Stimulated activated CD4-positive, alpha-beta T cell treated with anti-CD3 and anti-CD28 coated beads, Interleukin-12 subunit alpha, Interleukin-12 subunit beta, amount 100 ng/mL, for 24 hours (primary cell): ENCODE measurements at places on chromosomes 3 and 15.

DNA sequence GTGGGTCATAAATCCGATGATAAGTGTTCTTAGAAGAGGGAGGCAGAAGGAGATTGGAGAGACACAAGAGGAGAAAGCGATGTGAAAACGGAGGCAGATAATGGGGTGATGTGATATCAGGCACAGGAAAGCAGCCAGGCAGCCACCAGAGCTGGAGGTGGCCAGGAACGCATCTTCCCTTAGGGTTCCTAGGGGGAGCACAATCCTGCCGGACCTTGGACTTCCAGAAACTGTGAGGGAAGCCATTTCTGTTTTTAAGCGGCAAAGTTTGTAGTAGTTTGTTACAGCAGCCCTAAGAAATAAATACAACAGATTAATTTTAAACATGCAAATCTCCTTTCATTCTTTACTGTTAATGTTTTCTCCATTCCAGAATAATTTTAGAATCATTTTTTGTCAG lies 259.9 kb upstream of the TMC3 start:
- DNase-seq: no peak

DNA sequence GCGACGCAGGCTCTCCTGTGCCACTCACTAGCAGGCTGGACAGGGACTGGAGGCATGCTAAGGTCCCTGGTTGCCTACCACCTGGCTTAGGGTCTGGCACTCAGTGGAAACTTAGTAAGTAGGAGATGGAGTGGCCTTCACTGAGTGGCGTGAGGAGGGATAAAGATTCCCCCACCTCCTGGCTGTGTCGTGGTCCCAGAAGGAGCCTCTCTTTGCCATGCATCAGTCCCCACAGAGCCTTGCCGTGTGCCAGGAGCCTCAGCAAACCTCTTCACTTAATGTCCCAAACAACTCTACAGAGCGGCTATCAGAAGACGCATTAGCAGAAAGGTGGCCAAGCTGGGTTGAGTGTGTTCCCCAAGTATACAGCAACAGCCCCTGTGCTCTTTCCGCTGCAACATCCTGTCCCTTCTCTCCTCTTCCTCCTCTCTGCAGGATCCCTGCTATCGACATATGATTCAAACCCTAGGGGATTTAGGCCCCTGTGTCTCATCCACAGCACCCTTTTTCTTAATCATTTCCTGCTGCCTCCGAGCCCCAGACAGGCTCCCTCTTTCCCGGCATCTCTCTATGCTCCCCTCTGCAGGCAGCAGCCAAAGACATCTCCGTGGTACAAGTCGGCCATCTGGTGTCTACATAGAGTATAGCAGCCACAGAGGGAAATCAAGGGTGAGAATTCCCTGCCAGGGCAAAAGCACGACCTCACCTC lies 66.7 kb downstream of the SLC6A1 start:
- DNase-seq: peak; percentile 15

DNA sequence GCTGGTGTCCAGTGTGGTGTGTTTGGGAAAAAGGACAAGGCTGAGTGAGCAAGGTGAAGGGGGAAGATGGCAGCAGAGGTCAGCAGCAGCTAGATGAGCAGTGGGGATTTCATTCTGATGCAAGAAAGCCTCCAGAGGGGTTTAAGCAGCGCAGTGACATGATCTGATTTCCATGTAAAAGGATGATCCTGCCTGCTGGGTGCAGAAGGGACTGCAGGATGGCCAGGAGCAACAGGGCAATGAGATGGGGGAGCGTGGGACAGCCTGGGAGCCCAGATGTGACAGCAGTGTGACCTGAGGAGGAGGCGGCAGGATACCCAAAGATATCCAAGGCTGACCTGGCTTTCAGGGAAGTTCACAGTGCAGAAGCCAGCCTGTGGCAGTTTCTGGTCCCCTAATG lies 6.1 kb downstream of the WNT7A start:
- DNase-seq: no peak

GRCh38 chr15:66735909-66736305 lies 33.9 kb downstream of the SMAD6 start:
- DNase-seq: no peak

DNA sequence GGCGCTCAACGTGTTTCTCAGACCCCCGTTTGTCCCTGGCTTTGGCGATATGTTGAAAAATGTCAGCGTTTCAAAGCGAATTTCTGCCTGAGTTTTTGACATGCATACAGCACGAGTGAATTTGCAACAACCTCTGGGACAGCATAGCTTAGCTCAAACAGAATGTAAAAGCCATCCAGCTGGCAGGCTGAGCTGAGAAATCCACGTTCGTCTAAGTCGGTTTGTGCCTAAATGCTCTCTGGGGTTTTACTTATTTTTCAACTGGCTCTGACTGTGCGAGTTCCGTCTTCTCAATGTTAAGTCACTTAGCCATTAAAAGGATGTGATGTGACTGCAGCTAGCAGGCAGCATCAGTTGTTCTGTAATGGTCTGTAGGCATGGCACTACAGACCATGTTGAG lies 243.5 kb upstream of the SLCO3A1 start:
- DNase-seq: no peak

- DNase-seq: no peak
These were observed 141.6 kb downstream of the PLCH1 start for GRCh38 chr3:155603302-155603701.

DNA sequence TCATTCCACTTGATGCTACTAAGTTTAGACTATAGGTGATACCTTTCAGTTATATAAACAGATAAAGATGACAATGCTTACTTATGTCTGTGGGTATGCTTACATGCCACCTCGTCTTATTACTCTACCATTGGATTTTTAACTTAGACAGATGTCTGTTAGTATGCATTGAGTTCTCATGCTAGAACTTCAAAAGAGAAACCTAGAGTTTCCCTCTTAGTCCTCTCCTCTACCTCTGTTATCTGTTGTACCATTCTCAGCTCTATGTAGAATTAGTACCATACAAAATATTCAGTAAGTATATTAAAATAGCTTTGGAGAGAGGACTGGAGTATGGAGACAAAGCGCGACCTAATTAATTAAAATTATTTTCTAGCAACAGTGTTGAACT lies 111.3 kb downstream of the BBX start:
- no peak for DNase-seq

- no peak for DNase-seq
These were observed 127.6 kb downstream of the TBL1XR1 start for GRCh38 chr3:177069514-177070329.

- DNase-seq: no peak
These were observed 31.5 kb downstream of the ZFAND6 start for GRCh38 chr15:80090879-80091503.

DNA sequence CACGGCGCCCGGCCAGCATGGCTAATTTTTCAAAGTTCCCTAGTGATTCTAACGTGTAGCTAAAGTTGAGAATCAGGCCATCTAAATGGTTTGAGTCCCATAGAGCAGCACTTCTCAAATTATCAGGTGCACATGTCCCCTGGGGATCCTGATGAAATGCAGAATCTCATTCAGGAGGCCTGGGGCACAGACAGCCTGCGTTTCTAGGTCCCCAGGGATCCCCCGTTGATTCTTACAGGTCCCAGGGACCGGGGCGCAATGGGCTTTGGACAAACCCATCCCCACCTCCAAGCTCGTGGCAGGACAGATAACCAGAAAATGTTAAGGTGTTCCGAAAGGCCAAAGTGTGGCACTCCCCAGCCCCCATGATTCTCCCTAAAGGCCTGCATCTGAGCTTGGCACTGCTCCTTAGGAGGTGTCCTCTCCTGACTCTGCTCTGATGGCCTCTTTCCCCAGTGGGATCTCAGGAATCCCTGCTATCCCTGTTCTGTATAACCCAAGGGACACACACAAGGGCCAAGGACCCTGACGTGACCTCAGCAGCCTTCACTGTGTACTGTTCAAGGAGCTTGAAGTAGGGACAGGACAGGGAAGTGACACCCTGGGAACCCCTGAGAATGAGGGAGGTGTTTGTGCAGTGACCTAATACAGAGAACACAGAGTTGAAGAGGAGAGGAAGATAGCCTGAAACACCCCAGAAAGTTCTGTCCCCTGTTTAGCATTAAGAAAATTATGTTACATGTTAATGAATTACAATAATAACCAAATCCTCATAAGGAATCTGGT lies 8.0 kb downstream of the LRRK1 start:
- no peak for DNase-seq

DNA sequence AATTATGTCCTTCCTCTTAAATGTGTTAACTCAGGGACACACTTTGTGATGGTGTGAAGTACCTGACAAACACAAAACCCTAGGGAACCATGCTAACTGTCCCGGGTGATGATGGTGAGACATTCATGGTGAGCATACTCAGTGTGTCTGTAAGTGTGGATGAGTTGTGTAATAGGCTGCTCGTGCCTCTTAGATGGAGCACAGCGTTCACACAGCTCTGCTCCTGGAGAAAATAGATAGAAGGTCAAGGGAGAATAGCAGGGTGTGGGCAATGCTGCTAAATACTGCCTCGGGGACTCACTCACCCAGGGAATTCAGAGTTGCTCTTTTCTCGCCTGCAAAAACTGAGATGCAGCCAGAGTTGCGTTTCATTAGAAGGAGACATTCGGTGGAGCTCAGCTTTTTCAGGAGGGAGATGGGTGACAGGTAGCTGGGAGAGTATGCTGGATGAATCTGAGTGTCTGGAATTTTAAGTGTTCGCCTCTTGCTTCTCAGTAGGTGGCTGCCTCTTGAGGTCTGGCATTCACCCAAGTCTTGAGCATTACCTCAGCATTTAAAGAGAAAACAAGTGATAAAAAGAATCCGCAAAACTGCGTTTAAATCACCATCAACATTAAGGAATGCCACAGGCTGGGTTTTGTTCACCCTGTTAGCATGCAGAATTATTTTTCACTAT lies 813.2 kb downstream of the AGBL1 start:
- no peak for DNase-seq

DNA sequence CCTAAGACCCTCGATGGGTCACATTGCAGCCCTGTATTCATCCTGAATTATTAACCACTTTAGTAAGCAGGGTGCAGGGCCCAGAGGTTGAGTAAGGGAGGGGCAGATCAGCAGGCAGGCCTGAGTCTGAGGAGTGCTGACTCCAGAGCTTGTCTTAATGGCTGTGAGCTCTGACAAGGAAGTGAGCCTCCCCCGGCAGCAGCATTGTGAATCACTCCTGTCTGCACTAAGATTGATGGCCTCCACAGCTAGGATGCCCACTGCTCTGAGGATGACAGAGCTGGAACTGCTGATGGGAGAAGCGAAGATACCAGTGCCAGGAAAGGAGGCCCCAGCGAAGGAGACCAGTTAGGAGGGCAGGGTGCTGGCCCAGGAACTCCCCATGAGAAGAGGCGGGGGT lies 46.5 kb upstream of the CCDC174 start:
- no peak for DNase-seq

DNA sequence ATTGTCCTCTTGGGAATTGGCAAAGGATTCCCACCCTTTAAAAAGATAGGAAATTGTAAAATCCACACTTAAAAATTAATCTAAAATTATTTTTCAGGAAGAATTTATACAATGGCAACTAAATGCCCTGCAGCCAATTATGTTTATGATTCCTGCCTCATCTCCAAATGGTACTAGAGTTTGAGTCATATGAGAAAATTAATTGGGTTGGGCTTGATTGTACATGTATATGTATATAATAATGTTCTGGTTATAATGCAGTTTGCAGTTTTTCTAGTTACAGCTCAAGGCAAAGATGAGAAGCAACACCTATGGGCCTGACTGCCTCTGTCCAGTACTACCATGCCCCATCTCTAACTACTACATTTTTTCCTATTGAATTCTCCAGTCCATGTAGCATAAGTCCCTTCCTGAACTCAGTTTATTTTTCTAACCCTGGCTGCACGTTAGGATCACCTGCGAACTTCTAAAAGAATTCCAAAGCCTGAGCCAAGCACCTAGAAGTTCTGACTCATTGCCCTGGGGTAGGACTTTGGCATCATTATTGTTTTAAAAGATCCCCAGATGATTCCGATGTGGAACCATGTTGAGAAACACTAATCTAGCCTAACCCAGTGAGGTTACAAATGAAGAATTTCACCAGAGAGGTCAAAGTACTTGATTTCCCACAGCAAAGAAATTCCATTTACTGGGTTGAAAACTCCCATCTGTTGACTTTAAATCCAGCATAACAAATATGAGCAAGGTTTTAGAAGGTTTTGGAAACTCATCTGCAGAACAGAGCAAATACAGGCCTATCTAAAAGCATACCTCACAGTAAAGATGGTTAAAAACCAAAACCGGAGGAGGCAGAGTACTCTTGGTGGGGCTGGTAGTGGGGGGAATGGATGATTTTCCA lies 19.4 kb downstream of the TGFBR2 start:
- DNase-seq: no peak

DNA sequence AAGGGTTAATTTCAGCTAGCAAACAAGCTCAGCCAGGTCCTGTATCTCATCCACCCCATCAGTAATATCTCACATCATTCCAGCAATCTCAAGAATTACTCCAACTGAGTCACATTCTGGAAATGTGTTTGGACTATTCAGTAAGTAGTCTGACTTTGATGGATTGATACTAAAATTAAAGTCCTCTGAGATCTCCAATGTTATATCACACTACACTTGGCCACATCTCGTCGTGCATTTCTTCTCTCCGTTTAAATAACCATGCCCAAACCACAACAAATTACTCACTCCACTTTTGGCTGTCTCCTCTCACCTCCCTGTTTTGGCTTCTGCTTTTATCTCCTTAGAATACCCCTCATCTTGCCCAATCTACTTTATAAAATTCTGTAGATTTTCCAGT lies 292.2 kb downstream of the PYDC2 start:
- no peak for DNase-seq

- DNase-seq: no peak
These were observed 225.2 kb downstream of the ADAMTS17 start for GRCh38 chr15:100116416-100117190.

- no peak for DNase-seq
These were observed 2.0 kb downstream of the MGLL start for GRCh38 chr3:127820221-127820825.

GRCh38 chr3:149657926-149658743 lies at the start of gene WWTR1:
Gene WWTR1 (minus strand): TSS chr3:149658025. CDS start chr3:149657306, 719 bp downstream.
- no peak for DNase-seq

DNA sequence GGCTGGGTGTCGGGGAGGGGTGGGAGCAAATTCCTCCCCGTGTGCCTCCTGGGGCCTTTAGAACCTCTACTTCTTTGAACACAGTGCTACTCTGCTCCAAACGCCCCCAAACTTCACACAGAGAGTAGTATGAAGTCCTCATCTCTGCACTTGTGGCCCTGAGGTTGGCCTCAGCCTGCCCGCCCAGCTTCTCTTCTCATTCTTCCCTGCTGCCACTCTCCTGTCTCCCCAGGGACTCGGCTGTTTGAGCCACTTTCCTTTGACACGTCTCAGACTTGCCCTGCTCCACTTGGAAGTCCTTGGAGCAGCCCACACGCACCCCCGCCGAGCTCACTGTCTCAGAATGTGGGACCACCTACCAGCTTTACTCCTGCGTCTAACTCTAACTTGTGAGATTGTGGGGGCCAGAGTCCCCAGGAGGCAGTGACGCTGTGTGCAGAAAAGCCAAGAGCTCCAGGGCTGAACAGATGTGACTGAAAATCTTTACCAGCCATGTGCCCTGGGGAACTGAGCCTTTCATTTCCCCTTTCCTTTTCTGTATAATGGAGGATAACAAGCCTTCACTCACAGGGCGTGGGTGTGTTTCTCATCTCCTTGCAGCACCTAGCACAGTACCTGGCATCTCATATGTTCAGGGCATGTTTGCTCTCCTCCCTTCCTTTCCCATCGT lies 233.6 kb upstream of the CTDSPL start:
- no peak for DNase-seq
